Stimulated activated CD8-positive, alpha-beta memory T cell treated with anti-CD3 and anti-CD28 coated beads, Interleukin-15, amount 100 ng/mL, for 48 hours (primary cell): ENCODE measurements at places on chromosomes 5 and 9.

DNA sequence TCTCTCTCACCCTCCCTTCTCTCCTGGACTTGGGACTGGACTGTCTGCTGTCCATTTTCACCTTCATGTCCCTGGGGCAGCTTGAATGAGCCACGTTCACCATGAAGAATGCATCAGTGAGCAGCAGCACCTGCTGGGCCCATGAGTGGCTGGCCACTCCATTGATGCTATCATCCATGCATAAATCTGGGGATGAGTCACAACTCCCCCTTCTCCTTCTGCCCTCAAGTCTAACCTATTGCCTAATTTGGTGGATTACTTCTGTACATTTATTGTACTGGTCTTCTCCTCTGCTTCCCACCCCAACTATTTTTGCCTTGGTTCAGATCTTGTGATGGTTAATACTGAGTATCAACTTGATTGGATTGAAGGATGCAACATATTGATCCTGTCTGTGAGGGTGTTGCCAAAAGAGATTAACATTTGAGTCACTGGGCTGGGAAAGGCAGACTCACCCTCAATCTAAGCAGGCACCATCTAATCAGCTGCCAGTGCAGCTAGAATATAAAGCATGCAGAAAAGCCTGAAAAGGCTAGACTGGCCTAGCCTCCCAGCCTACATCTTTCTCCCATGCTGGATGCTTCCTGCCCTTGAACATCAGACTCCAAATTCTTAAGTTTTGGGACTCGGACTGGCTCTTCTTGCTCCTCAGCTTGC, 46.7 kb downstream of the GDNF start:
- DNase-seq, result no peak

GRCh38 chr9:134239939-134240338, 75.6 kb upstream of the RNU6ATAC start:
- DNase-seq, result no peak

- DNase-seq, result no peak
These were observed 134.9 kb downstream of the GABBR2 start for GRCh38 chr9:98573749-98574278.

- no peak for DNase-seq
These were observed 138.0 kb upstream of the EFNA5 start for GRCh38 chr5:107808671-107809137.

- no peak for DNase-seq
These were observed 7.8 kb downstream of the NINJ1 start for GRCh38 chr9:93126151-93126781.

GRCh38 chr9:102778746-102779145, 216.4 kb upstream of the CYLC2 start:
- no peak for DNase-seq

DNA sequence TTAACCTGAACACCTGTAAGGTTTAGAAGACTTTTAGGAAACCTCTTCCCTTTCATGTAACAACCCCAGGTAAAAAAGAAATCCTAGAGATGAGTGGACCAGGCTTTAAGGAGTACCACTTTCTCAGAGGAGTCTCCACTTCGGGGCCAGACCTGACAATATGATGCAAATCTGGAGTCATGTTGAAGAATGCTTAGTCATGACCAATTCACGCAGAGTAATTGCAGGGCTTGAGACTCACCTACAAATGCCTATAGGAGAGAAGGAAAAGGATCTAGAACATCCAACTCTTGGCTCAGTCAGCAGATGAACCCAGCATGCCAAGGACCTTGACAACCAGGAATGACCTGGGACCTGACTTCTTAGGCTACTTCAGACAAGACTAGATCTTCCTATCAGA, 235.4 kb downstream of the DOCK8 start:
- DNase-seq, result no peak

DNA sequence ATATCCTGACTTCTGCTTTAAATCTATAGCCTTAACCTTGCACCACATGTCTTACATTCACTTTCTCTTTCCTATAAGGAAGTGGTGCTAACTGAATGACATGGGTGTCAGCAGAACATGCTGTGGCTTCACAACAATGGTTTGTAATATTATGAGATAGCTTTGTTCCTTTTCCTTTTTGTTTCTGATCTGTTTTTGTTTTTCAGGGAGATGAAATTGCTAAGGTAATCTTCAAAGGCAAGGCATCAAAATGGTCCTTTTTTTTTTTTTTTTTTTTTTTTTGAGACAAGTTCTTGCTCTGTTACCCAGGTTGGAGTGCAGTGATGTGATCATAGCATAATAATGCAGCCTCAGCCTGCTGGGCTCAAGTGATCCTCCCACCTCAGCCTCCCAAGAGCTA, 53.6 kb upstream of the RANBP6 start:
- DNase-seq, result no peak

DNA sequence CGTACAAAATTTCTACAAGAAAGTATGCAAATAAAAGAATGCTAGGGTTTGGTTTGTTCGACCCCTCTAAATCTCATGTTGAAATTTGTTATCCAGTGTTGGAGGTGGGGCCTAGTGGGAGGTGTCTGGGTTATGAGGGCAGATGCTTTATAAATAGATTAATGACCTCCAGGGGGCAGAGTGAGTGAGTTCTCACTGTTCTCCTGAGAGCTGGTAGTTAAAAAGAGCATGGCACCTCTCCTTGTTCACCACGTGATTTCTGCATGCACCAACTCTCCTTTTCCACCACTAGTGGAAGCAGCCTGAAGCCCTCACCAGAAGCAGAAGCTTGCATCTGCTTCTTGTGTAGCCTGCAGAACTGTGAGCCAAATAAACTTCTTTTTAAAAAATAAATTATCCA, 50.4 kb upstream of the FAM170A start:
- no peak for DNase-seq

- DNase-seq, result no peak
These were observed 91.9 kb upstream of the CEP78 start for GRCh38 chr9:78144008-78144381.

- no peak for DNase-seq
These were observed 27.7 kb downstream of the HMGCR start for GRCh38 chr5:75364571-75365280.

DNA sequence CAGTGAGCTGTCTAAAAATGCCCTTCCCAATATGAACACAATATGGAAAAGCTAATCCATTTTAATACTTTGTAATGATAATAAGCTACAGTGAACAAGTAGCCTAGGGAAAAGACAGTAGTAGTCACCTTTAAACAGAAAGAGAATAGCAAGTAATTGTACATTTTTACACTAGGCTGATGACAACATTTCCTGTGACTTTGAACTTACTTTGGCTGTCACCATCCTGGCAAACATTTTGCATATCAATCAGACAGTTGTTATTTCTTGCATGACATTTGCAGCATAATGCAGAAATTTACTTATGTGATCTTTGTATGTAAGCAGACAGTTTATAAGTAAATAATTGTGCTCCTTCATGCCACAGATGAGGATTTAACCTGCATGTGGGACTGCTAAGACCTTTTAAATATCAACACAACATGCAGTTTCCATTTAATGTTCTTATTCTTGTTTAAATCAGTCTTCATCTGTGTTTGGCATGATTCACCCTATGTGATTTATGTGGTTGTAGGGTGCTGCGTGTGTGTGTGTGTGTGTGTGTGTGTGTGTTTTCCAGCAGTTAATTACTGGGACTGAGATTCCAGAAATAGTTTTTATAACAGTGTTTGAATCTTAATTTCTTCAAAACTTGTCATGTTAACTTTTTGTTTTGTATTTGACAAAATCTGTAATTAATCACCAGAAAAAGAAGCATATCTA, 997.1 kb upstream of the ARRDC3 start:
- no peak for DNase-seq

DNA sequence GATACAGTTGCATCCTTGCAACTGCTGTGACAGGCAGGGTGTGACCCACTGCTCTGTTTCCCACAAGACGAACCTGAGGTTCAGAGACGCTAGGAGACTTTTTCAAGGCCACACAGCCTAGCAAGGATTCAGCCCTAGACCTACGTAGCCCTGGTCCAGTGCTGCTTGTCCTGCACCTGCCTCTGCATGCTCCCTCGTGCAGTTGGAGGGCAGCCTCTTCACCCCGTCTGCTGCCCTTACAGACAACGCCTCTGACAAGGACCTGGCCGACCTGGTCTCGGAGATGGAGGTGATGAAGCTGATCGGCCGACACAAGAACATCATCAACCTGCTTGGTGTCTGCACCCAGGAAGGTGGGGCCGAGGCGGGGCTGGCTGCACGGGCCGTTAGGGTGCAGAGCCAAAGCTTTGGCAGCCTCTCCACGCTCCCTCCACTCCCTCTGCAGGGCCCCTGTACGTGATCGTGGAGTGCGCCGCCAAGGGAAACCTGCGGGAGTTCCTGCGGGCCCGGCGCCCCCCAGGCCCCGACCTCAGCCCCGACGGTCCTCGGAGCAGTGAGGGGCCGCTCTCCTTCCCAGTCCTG, 8.5 kb downstream of the FGFR4 start:
- DNase-seq, result no peak
